ENCODE measurements at places on chromosomes 4 and X.

DNA sequence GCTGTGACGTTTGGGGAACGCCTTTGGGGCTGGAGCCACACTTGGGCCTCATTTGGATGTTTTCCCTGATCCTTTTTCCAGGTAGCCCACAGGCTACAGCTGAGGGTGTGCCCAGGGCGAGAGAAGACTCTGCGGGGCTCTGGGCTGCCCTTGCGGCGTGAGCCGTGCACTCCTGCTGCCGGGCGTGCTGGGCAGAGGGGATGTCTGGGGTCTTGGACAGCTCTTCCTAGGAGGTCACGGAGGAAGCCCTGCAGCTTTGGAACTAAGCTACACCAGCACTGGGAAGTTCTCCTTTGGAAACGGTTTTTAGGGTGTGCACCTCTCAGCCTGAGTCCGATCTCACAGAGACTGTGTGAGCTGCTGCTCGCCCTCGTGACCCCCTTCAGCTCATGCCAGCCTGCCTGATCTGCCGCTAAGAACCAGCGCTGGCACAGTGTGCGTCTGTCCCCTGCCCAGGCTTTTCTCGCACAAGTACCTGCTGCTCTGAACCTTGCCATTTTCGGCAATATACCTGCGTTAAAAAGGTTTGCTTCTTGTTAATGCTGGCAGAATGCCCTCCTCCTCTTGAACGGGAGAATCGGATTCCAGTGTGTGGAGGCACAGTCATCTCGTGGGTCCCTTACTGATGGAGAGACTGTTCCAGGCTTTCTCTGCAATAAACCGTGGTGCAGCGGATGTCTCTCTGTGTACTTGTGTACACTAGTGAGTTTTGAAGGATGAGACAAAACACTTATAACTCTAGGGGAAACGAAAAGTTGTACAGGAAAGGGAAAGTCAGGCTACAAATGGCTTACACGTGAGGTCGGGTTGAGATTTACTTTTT is 14.3 kb downstream of the MSANTD1 start:
- no peak for DNase-seq

DNA sequence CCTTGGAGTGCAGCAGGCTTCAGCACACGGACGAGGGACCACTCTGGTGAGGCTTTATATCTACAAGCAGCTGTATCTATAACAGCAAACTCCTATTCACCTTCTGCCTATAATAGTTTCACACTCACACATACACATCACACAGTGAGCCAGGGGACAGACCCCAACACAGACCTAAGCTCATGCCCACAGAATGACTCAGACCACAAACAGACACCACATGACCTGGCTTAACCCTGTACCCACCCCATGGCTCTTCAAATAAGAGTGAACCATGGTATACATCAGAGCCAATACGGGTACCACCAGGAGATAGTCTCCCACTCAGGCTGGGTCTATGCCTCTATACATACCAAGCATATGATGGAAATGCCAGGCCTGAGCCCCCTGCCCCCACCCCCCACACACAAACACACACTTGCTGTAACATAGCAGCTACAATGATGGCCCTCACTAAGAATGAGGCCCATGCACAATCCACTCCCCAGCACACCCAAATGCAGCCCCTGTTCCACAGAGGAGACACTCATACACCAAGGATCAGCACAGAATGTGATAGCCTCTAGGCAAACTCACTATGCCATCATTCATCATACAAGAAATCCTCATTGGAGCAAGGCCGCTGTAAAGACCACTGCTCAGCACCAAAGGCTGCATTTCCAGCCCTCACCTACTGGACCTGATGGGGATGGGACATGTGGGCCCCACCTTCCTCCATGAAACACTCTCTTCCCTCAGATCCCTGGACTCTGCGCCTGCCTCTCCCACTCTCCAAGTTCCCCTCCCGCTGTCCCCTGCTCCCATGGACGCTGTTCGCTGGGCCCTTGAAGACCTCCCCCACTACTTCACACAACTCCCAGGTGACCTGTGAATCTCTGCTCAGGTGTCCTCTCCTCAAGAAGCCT is 62.1 kb upstream of the XIAP start:
- no peak for DNase-seq

- no peak for DNase-seq
Measured at GRCh38 chr4:94870146-94870545, 112.4 kb downstream of the BMPR1B start.

- no peak for DNase-seq
Measured at GRCh38 chr4:186657764-186658163, 65.9 kb downstream of the FAT1 start.

GRCh38 chr4:174349156-174349555 is 65.4 kb downstream of the CEP44 start:
- DNase-seq, result no peak

GRCh38 chr4:794900-795725 is 30.8 kb downstream of the CPLX1 start:
- no peak for DNase-seq

DNA sequence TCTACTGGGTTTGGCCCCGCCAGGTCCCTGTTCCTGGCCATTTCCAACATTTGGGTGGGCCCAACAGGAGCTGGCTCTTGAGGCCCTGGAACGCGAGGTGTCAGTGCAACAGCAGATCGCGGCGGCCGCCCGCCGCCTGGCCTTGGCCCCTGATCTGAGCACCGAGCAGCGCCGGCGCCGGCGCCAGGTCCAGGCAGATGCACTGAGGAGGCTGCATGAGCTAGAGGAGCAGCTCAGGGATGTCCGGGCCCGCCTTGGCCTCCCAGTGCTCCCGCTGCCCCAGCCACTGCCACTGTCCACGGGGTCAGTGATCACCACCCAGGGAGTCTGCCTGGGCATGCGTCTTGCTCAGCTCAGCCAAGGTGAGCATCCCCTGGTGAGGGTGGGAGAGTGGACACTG is 5.5 kb downstream of the CCDC120 start:
- no peak for DNase-seq

GRCh38 chr4:183200453-183200852 is 101.4 kb downstream of the WWC2 start:
- DNase-seq, result no peak

GRCh38 chr4:6470502-6471306 is 1.7 kb downstream of the PPP2R2C start:
- DNase-seq, result no peak

DNA sequence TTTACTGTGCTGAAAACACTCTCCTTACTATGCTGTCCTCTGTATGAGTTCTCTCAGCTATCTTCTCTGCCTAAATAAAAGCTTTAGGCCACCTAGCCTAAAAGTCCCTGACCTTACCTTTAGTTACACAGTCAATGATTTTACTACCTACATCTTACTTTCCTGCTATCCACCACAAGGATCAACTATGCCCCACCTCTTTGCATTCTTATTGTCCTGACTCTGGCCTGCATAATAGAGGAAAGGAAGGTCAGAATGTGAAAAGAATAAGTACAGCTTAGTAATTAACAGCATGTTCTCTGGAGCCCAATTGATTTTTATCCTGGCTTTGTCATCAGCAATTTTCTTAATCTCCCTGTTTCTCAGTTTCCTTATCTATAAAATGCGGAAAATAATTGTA is 1257.8 kb downstream of the RPA4 start:
- DNase-seq, result no peak

DNA sequence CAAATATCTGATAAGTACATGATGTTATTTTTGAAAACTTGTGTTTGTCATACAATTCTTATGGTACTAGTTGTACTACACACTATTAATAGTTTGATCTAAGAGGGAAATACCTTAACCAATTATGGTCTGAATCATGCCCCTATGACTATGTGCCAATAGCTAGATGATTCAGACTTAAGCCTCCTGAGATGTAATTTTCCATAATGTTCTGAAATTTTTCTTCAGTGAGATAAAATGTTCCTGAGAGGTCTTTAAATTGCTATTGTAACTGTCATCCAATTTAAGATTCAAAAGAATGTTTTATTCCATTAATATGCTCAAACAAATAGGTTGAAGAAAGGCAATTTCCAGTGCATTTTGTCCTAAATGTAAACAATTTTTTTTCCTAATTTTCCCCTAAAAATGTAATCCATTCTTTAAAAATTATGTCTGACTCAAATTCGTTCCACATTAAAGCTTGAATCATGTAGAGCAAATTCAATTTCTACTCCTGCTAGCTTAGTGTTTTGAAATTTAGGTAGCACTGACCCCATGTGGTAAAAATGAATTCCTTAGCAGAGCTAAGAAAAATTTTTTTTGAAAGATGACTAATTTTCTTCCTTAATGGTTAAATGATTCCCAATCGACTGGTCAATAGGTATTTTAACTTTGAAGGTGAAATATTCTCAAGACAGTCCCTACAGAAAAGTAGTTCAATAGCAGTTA is 49.1 kb downstream of the APOOL start:
- no peak for DNase-seq

DNA sequence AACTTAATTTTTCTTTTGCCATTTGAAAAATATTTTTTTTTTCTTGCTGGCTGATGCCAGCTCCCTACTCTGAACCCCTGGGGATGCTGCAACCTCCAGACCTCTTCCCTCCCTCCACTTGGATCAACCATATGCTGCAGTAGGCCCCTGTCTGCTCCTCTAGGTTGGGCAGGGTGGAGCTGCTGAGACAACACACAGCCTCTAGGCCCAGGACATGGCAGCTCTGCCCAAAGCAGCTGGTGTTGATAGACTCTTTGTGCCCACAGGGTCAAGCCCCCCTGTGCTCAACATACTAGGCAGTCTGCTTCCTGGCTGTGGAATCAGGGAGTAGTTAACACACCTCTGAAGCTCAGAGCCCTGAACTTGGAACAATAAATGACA is 19.9 kb upstream of the CLNK start:
- DNase-seq, result no peak

DNA sequence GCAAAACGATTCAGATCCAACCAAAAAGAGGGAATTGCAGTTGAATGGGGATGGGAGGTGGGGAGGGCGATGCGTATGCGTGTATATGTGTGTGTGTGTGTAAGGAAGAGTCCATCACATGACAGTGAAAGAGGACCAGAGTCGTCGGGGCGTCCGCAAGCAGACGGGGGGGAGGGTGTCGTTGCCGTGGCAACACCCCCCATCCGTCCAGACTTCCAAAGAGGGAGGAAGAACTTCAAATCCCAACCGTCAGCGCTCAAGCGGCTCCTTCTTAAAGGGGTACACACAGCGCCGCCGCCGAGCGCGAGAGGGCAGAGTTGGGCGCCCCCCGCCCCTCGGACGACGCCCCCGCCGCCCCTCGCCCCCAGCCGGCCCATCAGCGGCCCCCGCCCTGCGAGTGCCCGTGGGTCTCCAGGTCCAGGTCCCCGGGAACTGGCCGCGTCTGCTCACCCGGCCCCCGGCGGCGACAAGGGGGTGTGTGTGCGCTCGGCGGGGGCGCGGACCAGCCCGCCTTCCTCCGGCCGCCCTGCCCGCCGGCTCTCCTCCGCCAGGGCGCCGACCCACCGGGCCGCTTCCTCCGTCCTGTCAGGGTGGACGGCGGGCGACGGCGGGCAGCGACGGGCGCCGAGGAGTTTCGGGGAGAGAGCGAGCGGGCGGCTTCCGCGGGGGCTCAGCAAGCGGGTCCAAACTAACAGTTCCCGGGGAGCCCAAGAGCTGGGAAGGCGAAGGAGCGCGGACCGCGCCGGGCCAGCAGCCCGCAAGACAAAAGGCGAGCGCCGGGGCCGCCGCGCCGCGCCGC is 685 bp downstream of the LCORL start:
- no peak for DNase-seq

DNA sequence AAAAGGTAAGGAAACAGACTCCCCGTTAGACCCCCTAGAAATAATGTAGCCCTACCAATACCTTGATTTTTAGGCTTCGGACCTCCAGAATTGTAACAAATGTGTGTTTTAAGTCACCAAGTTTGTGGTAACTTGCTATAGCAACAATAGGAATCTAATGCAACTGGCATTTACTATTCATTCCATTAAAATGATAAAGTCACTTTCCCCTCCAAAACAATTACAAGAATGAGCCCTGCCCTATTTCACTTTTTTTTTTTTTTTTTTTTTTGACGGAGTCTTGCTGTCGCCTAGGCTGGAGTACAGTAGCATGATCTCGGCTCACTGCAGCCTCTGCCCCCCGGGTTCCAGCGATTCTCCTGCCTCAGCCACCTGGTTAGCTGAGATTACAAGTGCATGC is 3.5 kb upstream of the DDX60L start:
- DNase-seq, result no peak

DNA sequence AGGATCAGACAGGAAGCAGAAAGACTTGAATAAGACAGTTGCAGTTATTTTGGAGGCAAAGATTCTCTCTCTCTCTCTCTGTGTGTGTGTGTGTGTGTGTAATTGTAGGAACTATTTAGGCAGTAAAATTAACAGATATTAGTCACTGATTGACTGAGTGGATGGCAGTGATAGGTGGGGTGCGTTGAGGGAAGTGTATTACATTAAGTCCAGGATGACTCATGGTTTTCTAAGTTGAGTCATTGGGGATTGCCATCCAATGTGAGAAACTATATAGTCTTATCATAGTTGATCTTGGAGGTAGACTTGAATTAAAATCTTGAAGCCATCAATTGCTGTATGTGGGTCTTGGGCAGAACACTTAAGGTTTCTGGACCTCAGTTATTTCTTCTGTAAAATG is 75.4 kb downstream of the AR start:
- no peak for DNase-seq

DNA sequence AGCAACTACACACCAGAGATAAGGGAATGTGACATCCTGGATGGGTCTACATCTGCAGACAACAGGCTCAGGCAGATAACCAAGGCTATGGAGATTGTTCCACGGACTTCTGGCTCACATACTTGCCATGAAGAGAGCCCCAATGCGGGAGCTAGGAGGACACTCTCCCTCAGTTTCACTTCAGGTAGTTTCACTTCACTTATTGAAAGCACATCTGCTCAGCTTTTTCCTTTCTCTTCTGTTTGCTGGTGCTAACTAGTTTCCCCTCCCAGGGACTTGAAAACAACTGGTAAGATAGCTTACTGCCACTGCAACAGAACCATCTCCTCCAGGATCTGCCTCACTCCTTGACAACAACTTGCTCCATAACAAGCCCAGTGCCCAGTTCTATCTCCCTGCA is 1.4 kb upstream of the CT47C1 start:
- DNase-seq, result no peak

GRCh38 chrX:34848281-34848680 is 94.3 kb upstream of the FAM47B start:
- DNase-seq, result no peak

GRCh38 chr4:139817657-139818452 is 152.2 kb downstream of the MGST2 start:
- DNase-seq, result no peak

DNA sequence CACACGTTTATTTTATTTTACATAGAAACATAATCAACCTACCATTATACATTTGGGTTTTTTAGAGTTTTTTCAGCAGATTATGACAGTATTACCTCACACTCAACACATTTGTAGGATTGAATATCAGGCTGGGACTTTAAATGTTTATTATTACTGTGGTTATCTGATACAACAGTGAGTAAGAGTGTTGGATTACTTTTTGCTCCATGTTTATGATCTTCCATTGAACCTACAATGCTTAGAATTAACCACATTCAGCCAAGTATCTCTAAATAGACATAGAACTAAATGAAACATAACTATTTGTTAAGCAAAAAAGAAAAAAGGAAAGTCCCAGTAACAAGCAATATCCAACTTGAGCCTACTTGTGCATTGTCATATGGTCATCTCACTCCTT is 607.4 kb upstream of the PITX2 start:
- DNase-seq, result no peak

Measured in cerebellar nuclear complex (tissue), 1 donor.